CD4-positive, CD25-positive, alpha-beta regulatory T cell (primary cell): ENCODE measurements at places on chromosomes 11 and 22.

GRCh38 chr11:121661880-121662486, 209.2 kb upstream of the SORL1-AS1 start:
- DNase-seq = no peak

DNA sequence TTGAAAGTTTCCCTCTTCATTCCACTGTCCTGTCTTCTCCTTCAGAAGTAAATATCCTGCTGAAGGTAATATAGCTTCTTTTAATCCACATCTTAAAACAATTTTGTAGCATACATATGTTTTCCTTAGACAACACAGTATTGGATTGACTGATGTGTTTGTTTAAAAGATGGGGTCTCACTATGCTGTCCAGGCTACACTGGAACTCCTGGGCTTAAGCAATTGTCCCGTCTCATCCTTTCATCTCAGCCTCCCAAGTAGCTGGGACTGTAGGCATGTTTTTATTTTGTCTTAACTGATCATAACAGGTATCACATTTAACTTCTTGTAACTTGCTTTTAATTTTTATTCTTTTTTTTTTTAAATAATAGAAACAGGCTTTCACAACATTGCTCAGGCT, 55.9 kb downstream of the MRTFA start:
- no peak for DNase-seq

DNA sequence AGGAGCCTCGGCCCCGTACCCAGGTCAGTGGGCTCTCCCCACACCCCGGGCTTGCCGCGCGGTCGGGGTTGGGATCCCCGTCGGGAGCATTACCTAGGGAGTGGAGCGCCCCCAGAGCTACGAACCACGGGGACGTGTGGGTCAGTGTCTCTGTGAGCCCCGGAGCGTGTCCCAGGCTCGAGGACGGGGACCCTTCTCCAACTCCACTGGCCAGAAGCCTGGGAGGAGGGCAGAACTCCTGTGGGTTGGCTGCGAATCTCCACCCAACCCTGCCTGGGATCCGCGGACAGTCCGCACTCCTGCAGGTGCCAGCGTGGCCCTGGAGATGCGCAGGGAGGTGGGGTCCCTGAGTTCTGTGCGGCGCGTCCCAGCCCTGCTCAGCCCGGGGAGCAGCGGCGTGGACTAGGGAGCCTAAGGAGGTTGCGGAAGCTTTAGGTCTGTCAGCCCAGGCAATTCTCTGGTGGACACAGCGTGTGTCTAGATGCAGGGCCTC, 346 bp downstream of the PPFIBP2 start:
- no peak for DNase-seq

DNA sequence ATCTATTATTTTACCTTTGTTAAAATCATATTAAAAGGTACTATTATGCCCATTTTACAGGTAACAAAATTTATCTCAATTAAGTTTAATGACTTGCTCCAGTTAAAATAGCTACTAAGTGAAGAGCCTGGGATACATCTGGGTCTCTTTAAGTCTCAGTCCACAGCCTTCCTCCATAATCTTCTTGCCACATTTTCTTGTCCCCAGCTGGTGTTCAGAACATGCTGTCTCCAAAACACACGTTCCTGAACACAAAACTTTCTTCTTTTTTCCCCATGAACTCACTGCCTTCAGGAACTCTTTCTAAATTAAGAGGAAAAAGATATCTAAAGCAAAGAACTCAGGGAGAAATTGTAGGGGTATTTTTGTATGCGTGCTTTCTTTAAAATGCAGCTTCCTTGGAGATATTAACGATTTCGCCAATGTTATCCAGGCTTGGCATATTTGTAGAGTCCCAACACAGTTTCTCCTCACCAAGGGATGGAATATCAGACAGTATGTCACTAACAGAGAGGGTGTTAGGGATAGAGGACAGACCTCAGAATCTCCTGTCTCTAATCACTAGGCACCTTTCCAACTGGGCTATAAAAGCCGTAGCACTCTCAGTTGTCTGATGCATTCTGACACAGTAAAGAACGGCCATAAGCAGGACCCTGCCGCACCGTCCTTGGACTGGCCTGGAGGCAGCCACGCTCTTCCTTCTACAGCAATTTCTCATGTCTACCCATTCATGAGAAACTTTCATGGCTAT, 232.8 kb upstream of the BLID start:
- DNase-seq = no peak

- no peak for DNase-seq
Observed at GRCh38 chr11:61437496-61437895, 7.6 kb downstream of the SDHAF2 start.

DNA sequence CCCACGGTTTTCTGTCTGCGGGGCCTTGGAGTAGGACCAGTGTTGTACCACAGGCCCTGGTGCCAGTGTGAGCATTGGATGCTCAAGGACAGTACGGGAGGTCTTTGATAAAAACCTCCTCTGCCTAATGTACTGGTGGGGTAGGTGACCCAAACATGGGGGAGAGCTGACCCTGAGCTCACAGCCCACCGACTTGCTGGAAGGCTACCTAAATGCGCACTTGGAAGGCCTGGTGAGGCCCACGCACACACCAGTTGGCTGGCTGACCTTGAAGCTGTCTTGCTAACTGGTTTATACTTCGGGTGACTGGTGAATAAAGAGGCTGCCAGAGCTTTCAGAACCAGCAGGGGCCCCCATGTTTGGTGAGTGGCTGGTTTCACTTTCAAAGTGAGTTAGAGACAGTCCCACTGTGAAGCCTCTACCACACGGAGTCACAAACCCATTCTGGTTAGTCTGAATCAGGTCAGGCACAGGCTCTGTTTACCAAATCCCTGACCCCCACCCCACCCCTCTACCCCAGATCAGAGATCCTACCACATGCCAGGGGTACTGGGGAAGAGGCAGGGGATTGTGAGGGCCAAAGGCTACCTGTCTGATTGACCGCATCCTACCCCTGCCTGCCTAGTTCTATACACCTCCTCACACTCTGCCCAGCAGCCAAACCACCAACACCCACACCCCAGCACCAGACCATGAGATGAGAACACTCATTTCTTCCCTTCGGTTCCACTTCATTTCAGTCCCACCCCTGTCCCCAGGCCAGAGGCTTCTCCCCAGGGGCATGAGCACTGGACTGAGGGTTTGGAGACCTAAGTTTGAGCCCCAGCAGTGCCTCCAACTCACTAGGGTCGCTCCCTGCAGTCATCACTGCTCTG, 12.7 kb upstream of the IL2RB start:
- DNase-seq = peak; percentile 91
